Activated T-helper 2 cell treated with anti-CD3 and anti-CD28 coated beads, Interferon-gamma antibody, Interleukin-2, Interleukin-4, amounts not matched to agents 10 μg/mL and 5 μg/mL and 100 μg/mL, durations not matched to agents 14 hours and 24 hours and 36 hours (primary cell): ENCODE measurements at places on chromosomes 3 and 15.

- DNase-seq: no peak
- peak overlapping the region; percentile 83 for H3K27ac ChIP-seq
- H3K27me3 ChIP-seq: no peaks in the 10 kb centered on the region
- peak overlapping the region; percentile 89 for H3K4me3 ChIP-seq
These were observed 1.4 kb downstream of the TNIK start for GRCh38 chr3:171458864-171459136.

GRCh38 chr3:138944929-138945708 is 1.8 kb downstream of the FOXL2 start:
- H3K4me1 ChIP-seq: peaks cover 13% of the 10 kb centered on the region
- H3K36me3 ChIP-seq: peaks cover 3% of the 10 kb centered on the region
- peak overlapping the region; percentile 39 for H3K27ac ChIP-seq
- peaks cover 77% of the 10 kb centered on the region for H3K27me3 ChIP-seq

GRCh38 chr3:141231952-141232823 is 563 bp downstream of the PXYLP1 start:
- no peak for DNase-seq
- H3K4me3 ChIP-seq: peak overlapping the region; percentile 97
- H3K36me3 ChIP-seq: peaks cover 32% of the 10 kb centered on the region
- peaks cover 63% of the 10 kb centered on the region for H3K4me1 ChIP-seq

DNA sequence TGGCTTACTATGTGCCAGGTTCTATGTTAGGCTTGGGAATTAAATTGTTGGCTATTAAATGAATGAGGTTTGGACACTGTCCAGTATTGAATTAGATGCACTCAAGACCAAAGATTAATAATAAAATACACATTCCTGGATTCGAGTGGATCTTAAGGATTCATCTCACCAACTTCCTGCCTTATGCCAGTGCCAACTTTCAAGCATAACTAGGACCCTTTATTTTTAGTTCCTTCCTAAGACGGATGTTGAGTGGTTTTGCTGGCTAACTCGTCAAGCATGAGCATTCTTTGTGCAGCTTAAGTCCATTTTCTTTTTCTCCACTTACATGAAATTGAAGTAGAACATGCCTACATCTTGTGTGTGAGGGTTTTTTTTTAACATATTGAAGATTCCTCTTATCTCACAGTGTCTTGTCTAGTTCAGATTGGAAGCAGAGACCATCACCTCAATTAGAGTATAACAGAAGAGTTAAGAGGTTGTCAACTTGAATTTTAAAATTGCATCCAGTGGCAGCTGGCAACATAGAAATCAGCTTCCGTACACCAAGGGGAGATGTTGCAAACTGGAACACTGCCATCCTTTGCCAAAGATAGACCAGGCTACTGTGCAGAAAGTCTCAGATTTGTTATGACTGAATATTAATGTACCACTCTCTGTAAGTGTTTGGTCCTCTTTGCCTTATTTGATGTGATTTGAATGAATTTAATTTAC is 106.3 kb upstream of the BFSP2 start:
- no peaks in the 10 kb centered on the region for H3K36me3 ChIP-seq
- H3K27me3 ChIP-seq: peaks cover 2% of the 10 kb centered on the region
- DNase-seq: no peak
- H3K27ac ChIP-seq: no peak overlapping the region
- no peaks in the 10 kb centered on the region for H3K4me1 ChIP-seq
- no peak overlapping the region for H3K4me3 ChIP-seq

DNA sequence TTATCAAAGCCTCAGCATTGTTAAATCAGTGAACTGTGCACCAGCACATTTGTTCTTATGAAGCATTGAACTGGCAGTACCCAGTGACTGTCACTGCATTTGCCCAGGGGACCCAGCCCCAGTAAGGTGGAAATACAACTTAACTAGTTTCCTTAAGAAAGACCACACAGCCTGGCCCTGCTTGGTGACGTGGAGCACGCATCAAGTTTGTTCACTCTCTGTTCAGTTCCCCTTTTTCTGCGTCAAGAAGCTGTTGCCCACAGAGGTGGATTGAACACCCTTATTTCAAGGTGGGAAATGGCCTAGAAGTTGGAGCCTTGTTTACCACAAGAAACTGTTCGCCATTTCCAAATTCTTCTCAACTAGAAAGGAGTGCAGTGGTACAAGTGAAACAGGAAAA is 69.9 kb upstream of the AGBL1 start:
- DNase-seq: no peak
- H3K27me3 ChIP-seq: peaks cover 1% of the 10 kb centered on the region
- no peak overlapping the region for H3K4me3 ChIP-seq
- H3K27ac ChIP-seq: no peak overlapping the region
- no peaks in the 10 kb centered on the region for H3K4me1 ChIP-seq

- no peaks in the 10 kb centered on the region for H3K27me3 ChIP-seq
- H3K4me3 ChIP-seq: peak overlapping the region; percentile 99
- peak overlapping the region; percentile 52 for H3K27ac ChIP-seq
- DNase-seq: no peak
- peaks cover 46% of the 10 kb centered on the region for H3K36me3 ChIP-seq
These were observed 2.1 kb downstream of the OPA1 start for GRCh38 chr3:193594946-193595689.

DNA sequence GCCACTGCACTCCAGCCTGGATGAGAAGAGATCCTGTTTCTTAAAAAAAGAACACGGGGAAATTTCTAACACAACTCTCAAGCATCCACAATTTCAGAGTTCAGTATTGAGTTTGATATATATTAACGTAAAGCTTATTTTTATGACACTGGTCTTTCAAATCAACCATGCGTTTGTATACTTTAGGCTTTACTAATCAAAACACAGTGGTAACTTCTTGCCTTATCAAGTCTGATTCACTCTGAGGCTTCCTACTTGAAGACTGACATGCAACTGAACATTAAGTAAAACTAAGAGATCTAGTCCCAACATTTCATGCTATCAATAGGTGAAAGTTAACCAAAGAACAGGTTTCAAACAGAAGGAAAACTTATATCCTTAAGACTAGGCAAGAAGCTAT is 46.7 kb downstream of the PRTG start:
- DNase-seq: no peak
- no peaks in the 10 kb centered on the region for H3K27me3 ChIP-seq
- H3K4me3 ChIP-seq: no peak overlapping the region
- peaks cover 5% of the 10 kb centered on the region for H3K4me1 ChIP-seq

DNA sequence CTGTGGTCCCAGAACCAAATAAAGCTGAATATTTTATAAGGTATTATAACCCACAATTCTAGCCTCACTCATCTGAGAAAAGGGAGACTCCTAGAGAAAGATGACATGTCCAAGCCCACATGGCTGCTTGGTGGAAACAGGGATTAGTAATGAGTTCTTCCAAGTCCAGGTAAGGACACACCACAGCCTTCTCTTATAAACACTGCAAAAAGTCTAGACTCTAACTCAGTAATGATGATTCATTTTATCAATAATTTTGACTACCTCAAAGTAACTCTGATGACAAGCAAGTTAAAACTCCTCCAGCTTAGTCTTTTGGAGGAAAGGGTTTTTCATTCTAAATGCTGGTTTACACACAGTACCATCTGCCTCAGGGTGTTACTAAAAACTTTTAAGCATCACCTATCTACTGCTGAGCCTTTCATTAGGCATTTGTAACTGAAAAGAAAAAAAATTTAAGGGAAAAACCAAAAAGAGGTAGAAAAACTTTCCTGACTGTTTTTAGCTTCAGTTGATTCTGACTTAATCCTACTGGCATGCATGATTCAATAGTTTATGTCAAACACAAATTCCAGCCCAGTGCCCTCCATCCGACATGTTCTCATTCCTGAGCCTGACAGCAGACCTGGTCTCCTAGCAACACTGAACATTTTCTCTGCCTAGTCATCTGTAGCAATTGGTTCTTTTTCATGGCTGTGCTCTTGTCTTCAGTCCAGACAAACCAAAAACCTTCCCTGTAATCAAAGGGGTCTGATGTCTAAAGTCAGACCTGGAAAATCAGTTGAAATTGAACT is 43.9 kb downstream of the P3H2 start:
- no peak overlapping the region for H3K4me3 ChIP-seq
- no peak overlapping the region for H3K27ac ChIP-seq
- DNase-seq: no peak
- H3K4me1 ChIP-seq: no peaks in the 10 kb centered on the region

DNA sequence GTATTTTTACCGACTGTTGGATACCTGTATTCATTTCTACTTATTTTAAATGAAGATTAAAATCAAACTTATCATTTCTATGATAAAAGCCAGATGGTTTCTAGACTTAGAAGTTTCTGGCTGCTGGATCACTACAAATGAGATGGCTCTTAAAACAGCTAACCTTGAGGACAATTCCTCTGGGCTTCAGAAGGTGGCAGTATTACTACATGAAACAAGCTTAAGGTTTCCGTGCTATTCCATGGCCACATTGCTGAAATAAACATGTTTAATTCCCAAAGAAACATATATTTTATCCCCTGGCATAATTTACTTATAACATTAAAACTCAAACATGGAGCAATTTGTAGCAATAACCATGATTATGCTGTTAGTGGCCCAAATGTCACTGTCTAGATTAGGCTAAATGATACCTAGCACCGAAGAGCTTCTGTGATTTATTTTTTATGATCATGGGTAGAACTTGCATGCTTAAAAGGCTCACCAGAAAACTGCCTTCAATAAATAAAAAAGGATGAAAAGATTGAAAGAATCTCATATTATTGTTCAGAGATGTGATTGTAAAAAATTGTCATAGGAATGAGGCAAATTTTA is 204.0 kb upstream of the NANOGP8 start:
- H3K27me3 ChIP-seq: no peaks in the 10 kb centered on the region
- no peak for DNase-seq
- no peaks in the 10 kb centered on the region for H3K4me1 ChIP-seq
- no peak overlapping the region for H3K4me3 ChIP-seq
- H3K27ac ChIP-seq: no peak overlapping the region

- H3K4me3 ChIP-seq: no peak overlapping the region
- H3K27ac ChIP-seq: no peak overlapping the region
- no peaks in the 10 kb centered on the region for H3K4me1 ChIP-seq
- no peaks in the 10 kb centered on the region for H3K27me3 ChIP-seq
- H3K36me3 ChIP-seq: no peaks in the 10 kb centered on the region
These were observed 509.5 kb downstream of the NTRK3 start for GRCh38 chr15:87747087-87747486.

DNA sequence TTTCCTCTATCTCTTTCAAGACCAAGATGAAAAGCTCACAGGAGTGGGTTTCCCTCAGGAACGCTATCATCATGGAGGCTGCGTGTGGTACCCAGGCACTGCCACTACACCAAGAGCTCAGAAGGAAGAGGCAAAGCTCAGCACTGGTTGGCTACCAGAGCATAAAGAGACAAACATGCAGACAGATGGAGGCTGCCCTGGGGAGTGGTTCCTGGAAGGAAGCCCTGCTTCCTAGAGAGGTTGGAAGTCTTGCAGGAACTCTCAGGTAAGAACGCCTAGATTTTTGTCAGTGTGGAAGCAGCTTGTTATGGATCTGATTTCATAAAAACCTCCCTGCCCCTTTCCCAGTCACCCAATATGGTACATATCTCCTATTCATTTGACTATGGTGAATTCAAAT is 49.9 kb upstream of the ADCY5 start:
- no peaks in the 10 kb centered on the region for H3K4me1 ChIP-seq
- no peak for DNase-seq
- no peak overlapping the region for H3K27ac ChIP-seq
- no peak overlapping the region for H3K4me3 ChIP-seq

- H3K36me3 ChIP-seq: no peaks in the 10 kb centered on the region
- H3K27ac ChIP-seq: no peak overlapping the region
- H3K27me3 ChIP-seq: no peaks in the 10 kb centered on the region
- DNase-seq: no peak
These were observed 364.9 kb downstream of the NAALADL2 start for GRCh38 chr3:175224051-175224450.

- no peak for DNase-seq
- peaks cover 22% of the 10 kb centered on the region for H3K27me3 ChIP-seq
- peaks cover 2% of the 10 kb centered on the region for H3K4me1 ChIP-seq
- H3K4me3 ChIP-seq: no peak overlapping the region
These were observed 156.2 kb upstream of the UMPS start for GRCh38 chr3:124574012-124574411.
